ENCODE measurements at places on chromosomes 11 and 22.
A peak's percentile ranks its signal among the peaks of the same experiment; 100 is the strongest.

GRCh38 chr22:49300951-49301397, 526.7 kb downstream of the BRD1 start:
- DNase-seq, result no peak

DNA sequence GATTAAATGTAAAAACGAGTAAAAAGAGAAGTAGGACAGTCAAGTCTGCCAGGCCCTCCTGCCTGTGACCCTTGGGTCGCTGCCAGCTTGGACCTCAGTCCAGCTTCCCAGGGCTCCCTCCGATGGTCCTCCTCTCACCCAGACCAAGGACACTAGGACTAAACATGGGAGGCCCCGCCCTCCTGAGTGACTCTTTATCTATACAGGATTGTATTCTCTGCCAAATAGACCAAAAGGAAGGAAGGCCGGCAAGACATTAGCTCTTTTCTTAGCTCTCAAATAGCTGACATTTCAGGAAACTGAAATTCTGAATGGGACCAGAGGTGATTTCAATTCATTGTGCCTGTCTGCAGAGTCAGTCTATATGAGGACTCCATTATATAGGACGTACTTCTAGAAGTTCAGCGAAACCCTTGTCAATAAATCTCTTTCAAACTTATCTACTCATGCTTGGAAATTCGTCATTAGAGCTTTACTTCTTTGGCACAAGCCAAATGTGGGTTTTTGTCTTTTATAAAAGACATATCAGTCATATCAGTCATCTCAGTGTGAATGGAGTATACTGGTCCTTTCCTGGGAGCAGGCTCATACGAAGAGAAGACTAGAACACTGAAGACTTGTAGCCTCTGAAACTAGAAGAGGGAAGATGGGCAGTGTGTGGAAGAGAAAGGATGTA, 28.5 kb downstream of the ADORA2A start:
- no peak for DNase-seq

DNA sequence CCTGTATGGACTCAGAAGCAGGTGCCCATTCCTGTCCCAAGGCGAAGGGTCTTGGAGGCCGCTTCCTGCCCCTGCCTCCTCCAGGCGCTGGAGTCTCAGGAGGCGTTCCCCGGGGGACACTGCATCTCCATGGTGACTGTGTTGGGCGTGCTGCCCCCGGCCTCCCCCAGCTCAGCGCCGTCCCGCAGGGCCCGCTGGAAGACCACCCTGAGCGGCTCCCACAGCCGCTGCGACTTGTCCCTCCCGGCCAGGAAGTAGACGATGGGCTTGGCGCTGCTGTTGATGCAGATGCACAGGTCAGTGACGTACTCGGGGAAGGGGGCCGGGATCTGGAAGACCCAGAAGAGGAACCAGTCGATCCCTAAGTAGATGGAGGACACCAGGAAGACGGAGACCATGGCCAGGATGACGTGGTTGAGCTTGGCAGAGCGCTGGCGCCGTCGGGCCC, 7.8 kb downstream of the MRGPRF start:
- no peak for DNase-seq

- DNase-seq, result peak; percentile 14
Measured at GRCh38 chr11:112023104-112023503, 2.1 kb upstream of the DLAT start.

GRCh38 chr11:45945397-45945999, 23.0 kb downstream of the LARGE2 start:
- no peak for DNase-seq

- no peak for DNase-seq
Measured at GRCh38 chr11:90722552-90723190, 499.8 kb upstream of the CHORDC1 start.

GRCh38 chr22:46263216-46263590, at the start of gene PKDREJ:
PKDREJ (minus strand) TSS chr22:46263343; CDS start chr22:46263322, 21 bp downstream.
- no peak for DNase-seq

- no peak for DNase-seq
Measured at GRCh38 chr22:37758694-37759093, 49.0 kb upstream of the GCAT start.

DNA sequence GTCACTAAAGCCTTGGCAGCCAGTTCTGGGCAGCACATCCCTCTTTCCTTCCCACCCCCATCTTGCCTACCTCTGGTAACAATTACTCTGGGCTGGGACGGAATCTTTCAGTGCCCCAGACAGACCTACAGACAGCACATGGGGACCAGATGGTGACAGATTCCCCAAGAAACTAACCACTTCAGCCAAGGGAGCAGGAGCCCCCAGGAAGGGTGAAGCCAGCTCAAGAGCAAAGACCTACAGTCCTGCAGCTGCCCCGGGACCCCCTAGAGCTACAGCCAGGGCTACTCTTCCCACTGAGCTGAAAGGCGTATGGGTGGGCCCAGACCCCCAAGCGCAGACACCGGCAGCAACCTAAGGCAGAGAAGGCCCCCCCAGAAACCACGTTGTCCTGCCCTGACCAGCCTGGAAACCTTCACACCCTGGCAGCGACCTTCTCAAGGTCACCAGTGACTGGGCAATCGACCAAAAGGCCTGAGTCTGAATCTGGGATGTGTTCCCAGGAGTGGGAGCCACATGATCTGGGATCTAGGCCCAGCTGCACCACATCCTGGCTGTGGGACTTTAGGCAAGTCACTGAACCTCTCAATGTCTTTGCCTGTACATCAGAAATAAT, 65.8 kb downstream of the LRRC32 start:
- no peak for DNase-seq

DNA sequence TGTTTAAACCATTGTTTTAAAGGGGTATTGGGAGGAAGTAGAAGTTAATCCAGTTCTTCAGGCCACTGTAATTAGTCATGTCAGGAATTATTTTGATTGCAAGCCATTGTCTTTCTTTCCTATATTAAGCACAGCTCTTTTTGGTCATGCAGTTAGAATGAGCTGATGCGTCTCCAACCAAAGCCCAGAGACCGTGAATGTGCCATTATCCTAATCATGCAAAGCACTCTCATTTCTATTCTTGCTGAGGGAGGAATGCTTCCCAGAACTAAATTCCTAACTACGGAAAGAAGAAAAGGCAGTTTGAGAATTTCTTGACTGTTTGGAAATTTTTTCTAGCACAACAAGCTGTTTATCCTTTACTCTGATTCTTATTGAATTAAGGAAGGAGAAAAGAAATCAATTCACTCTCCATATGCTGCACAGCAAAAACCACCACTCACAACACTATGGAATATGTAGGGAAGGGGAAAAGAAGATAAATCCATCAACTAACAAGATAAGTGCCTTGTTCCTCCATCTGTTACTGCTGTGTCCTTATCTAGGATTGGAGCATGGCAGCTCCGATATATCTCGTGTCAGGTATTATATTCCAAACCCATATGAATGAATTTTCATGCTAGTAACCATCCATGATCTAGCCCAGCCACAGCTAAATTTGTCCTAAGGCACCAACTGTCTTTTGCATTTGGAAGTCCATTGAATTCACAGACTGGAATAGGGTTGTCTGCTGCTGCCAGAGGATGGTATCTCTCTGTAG, 70.8 kb downstream of the NTM start:
- DNase-seq, result no peak

DNA sequence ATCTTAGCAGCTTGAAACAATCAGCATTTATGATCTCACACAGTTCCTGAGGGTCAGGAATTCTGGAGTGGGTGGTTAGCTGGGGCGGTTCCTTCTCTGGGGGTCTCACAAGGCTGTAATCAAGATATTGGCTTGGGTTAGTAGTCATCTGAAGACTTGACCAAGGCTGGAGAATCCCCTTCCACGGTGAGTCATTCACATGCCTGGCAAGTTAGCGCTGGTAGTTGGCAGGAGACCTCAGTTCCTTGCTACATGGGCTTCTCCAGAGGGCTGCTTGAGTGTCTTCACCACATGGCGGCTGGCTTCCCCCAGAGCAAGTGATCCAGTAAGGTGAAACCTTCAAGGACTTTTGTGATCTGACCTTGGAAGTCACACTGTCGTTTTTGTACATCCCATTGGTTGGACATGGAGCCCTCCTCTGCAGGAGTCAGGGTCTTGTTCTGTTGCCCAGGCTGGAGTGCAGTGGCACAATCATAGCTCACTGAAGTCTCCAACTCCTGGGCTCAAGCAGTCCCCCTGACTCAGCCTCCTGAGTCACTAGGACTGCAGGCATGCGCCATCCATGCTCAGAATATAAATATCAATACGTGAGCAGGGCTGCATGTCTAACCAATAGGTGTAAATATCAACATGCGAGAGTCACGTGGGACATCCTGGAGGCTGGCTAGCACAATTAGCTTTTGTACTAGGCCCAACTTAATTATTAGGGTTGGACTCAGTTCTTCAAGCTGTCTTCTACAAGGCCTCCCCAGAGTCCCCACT, 7.2 kb upstream of the NIPSNAP1 start:
- DNase-seq, result no peak

GRCh38 chr11:123233280-123233974, 38.4 kb upstream of the CLMP start:
- no peak for DNase-seq

- DNase-seq, result no peak
Measured at GRCh38 chr11:113131036-113131775, 170.0 kb downstream of the NCAM1 start.

- DNase-seq, result peak; percentile 62
Measured at GRCh38 chr22:31947296-31947695, 3.0 kb downstream of the YWHAH start.

DNA sequence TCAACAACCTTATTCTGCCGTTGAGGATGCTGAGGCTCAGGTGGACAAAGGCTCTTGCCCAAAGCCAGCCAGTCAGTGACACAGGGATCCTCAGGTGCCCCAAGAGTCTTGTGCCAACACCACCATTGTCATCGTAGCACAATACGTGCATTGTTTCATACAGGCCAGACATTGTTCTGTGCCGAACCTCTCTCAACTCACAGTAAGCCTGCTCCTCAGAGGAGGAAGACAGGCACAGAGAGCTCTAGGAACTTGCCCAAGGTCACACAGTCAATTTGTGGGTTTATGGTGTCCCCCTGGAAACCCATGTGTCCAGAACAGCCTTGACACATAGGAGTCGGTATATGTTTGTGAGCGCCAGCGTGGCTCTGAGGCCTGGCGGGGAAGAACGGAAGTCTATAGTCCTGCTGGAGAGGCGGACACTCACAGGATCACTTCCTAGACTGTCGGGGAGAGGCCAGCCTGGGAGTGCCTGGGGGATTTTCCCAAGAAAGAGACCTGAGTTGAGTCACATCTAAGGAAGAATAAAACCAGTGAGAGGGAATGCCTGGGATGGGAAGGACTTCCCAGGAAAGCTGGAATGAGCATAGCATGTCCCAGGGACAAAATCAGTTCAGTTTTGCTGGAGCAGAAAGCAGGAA, 20.2 kb downstream of the LIF start:
- no peak for DNase-seq

GRCh38 chr11:116702772-116703385, 69.9 kb downstream of the BUD13 start:
- DNase-seq, result no peak

DNA sequence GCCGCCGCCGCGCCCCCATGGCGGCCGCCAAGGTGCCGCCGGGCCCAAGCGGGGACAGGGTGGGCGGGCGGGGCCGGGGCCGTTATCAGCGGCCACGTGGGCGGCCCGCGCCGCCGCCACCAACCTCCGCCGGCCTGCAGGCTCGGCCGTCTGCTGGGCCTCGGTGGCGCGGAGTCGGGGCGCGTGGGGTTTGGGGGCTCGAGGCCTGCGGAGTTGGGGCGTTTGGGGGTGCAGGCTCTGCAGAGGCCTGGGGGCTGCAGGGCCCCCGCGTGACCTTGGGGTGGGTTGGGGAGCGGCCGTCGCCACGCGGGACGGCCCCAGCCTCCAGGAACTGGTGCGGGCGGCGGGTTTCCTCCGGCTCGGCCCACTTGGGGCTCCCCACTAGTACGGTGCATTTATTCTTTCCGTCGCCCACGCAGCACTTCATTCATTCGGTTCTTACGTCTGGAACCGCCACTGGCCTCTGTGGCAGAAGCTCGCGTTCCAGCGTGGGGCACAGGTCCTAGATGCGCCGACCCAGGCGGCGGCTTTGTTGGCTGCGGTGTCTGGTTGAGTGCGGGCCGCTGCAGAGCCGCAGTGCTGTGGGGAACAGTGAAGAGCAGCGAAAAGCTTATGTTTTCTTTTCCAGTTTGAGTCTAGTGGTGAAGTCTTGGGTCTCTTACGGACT, 740 bp upstream of the TRMT2A start:
- peak; percentile 44 for DNase-seq

- DNase-seq, result no peak
Measured at GRCh38 chr11:128616161-128616560, 28.8 kb upstream of the ETS1 start.

GRCh38 chr22:28009272-28009827, 90.3 kb upstream of the PITPNB start:
- peak; percentile 85 for DNase-seq

DNA sequence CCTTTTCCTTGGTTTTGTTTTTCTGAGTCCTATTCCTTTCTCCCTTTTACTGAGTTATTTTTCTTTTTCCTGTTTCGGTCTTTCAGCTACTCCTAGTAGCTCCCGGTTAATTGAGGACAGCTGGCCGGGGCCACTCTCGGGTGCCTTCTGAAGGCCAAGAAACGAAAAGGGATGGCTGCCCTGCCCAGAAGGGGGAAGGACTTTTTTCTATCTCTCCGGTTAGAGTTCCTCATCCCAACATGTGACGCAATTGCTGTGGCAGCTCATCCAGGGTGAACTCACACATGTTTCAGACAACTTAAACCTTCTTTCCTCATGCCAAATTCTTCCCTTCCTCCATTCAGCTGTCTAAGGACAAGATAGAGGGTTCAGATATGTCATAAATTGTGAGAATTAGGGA, 83.6 kb downstream of the PIWIL4 start:
- no peak for DNase-seq

DNA sequence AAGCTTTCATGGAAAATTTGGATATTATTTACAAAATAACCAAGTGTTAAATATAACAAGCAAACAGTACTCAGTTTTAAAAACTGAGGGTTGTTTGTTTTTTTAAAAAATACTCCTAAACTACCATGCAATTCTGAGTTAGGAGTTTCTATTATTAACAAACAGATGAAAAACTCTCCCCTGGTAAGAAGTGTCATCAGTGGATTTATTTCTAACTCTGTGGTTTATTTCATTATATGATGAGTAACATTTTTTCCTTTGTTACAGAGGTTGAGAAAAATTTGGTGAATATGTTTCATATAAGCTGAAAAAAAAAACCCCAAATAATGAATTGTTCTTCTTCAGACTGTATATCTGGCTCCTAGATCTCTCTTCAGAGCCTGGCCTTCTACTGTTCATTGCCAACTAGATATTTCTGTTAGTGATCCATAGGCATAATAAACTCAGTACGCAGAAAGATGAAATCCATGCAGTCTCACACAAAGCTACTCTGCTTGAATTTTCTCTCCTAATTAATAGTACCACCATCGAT, 29.4 kb upstream of the PDE3B start:
- no peak for DNase-seq
